ENCODE measurements at places on chromosomes 12 and 14.

- DNase-seq = no peak
Measured at GRCh38 chr14:103627073-103628025, 1.7 kb upstream of the KLC1 start.

DNA sequence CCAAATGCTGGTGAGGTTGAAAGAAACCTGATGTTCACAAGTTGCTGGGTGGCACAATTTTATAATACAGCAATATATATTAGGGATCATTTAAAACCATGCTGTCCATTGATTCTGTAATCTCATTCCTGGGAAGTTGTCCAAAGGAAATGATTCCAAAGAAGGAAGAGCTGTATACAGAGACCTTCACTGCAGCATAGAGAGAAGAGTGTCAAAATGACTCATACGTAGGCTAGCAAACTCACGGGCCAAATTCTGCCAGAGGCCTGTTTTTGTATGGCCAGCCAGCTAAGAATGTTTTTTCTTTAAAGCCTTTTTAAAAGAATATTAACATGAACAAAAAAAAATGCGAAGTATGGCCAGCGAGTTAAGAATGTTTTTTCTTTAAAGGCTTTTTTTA lies 69.2 kb upstream of the MED13L start:
- no peak for DNase-seq

DNA sequence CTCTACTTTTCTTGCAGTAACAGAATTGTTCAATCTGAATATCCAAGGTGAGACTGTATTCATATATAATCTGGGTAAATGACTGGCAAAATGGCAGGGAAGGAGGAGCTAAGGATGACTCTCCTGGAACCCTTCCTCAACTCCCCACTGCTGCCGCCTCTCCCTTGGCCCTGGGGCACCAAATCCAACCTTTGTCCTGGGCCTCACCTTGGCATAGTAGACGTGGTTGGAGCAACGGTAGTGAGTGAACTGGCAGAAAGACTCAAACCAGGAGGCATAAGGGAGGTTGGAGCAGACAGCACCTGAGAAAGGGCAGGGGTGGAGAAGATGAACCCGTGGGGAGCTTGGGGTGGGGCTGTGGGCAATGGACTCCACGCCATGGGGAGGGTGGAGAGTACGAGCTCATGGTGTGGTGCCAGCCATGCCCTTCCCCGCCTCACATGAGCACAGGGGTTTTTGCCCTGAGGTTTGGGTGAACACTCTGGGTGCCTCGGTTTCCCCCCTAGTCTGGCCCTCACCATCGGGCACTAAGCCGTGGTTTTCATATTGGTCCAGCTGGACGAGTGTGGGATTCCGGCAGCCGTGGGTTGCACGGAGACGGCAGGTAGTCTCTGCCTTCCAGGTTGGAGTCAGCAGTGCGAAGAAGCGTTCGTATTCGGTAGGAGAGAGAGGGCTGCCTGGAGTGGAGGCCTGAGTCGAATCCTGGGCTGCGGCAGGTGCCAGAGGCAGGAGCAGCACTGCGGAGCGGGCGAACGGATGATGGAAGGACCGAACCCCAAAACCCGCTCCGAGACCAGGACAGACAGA lies 753 bp downstream of the ACRBP start:
- no peak for DNase-seq

DNA sequence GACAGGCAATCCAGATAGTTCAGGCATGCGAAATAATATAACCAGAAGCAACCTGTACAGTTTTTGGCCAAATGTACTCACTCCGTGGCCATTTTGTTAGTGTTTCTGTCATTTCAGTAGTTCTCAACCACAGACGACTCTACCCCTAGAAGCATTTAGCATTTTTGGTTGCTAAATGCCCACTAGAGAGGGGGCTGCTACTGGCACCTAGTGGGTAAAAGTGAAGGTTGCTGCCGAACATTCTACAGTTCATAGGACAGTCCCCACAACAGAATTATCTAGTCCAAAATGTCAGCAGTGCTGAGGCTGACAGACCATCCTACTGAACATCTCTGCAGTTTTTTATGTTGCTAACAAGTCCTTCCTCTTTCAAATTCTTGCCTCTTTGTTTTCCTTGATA lies 107.4 kb downstream of the TSHR start:
- no peak for DNase-seq
